ENCODE measurements at places on chromosomes 2 and 18.

DNA sequence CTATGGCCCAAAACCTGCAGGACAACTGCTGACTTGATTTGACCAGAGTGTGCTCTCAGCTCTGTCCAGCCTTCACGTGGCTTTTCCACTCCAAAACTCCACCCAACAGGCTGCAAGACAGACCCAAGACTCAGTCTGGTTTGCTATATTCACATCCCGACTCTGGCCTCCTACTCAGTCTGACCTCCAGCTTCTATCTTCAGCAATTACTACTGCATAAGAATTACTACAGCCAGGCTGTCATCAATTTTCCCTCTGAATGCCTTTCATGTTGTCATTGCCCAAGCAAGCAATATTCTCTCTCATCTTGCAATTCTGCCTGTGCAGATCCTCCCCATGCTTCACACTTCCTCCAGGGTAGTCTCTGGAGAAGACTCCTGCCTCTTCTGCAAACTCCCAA, 53.6 kb upstream of the GYPC start:
- DNase-seq: no peak

DNA sequence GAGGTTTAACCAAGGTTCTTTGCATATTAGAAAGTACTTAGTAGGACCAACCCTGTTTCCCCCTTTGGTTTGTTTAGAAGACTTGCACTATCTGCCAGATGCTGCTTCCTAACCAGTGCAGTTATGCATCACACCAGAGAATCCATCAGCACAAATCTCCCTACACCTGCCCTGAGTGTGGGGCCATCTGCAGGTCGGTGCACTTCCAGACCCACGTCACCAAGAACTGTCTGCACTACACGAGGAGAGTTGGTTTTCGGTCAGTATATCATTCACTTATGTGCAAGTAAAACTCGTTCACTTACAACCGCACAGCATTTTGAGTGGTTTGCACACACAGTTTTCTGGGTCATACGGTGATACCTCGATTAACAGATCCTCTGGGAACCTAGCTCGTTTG, 69.7 kb downstream of the ZNF532 start:
- DNase-seq: no peak

GRCh38 chr2:16713011-16713423, 47.4 kb upstream of the CYRIA start:
- no peak for DNase-seq

DNA sequence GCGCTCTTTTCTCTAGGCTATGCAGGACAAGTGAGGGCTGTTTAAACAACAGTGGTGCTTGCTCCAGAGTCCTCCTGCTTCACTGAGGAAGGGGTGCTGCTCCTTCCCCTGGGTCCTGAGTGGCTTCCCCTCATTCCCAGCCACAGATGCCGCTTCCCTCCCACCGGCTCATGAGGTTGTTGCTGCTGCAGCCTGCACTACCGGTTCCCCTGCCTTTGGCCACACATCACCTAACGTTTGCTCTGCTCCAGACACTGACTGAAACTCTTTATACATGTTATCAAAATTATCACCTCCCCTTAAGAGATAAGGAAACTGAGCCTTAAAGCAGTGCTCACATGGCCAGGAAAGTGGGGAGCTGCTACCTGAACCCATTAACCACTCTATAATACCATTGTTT, 130.8 kb upstream of the LGALSL start:
- DNase-seq: no peak

DNA sequence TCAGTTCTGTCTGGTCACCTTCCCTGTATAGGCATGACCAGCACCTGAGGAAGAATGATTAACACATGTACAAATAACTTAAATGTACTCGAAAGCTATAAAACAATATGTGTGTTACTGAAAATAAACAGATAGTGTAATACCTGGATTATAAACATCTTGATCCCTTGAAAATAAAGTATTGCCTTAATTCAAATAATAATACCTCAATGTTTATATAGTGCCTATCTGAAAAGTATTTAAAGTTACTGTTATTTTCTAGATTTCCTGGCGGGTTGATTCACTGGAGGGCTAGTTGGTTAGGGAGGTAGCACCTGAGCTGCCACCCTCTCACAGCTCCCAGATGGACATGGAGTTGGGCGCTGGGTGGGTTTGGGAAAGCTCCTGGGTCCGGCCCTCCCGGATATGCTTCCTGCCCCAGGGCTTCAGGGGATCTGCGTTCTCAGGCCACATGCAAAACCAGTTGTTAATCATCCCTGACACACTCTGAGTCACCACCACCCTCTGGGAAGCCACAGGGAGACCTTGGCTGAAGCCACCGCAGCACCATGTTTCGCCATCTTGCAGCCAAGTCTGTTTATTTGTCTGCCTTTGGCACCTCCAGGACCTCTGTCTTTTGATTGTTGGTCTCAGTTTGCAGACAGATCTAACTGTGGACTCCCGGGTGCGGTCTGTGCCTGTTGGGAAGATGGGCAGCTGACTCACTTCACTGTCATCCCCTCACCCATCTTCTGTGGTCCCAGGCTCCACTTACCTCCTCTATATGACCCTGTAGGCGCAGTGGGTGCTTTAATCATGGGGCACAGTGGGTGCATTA, 35.3 kb downstream of the RAB31 start:
- peak; percentile 96 for DNase-seq

- DNase-seq: no peak
Measured at GRCh38 chr2:84906900-84907714, 1.7 kb downstream of the TMSB10 start.

DNA sequence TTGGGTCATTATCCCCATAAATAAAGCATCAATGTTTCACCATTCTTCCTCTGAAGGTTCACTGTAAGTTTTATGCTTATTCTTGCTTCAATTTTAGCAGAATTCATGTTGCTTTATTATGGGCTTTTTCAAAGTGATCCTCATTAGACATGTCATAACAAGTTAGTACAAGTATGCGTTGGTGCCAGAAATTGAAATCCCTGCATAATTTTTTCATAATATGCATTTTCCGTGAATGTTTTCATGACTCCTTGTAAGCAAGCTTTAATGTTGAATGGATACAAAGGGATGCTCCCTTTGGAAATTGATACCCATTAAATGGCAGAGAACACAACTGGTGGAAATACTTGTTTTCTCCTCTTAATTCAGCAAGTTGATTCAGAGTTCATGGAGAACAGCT, 179.7 kb downstream of the ST6GAL2 start:
- no peak for DNase-seq

- no peak for DNase-seq
Measured at GRCh38 chr18:2513616-2514015, 57.7 kb downstream of the METTL4 start.

DNA sequence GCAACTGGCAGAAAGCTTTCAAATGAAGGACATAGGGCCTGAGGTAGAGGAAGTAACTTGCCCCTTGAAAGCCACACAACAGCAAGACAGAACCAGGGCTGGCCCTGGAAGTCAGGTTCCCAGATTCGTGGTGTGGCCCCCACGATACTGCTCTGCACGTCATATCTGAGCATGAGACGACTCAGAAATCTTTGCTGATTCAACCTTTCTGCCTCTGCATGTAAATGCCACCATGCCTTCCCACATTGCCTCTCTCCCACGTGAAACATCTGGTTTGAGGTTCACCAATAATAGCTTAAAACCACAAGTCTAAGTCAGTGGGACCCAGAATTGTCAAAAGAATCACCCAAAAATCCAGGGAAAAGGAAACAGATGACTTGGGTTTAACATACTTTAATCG, 214.0 kb upstream of the TRIB2 start:
- no peak for DNase-seq

Measured in Panc1 (cell line).